ENCODE measurements at places on chromosomes 3 and 15. TPM values are rescaled to one million over a fixed set of nuclear protein-coding genes. Genes with fewer than 3 reads are reported as not detected.

Gene FANCD2OS
- polyA plus RNA-seq = not detected

Gene CCR3
- polyA plus RNA-seq = not detected

Gene GRAMD2A
- 1.2 TPM for polyA plus RNA-seq

Gene THPO
- 1.3 TPM for polyA plus RNA-seq

Gene SNRK
- polyA plus RNA-seq = 37.3 TPM

Gene LMCD1
- 188 TPM for polyA plus RNA-seq

Gene LMLN
- 2.8 TPM for polyA plus RNA-seq

Gene KLHL40
- 92.5 TPM for polyA plus RNA-seq

Gene FAM107A
- polyA plus RNA-seq = 2.1 TPM

Gene CCR8
- not detected for polyA plus RNA-seq

- no peak for DNase-seq
These were observed 674.7 kb downstream of the MECOM start for GRCh38 chr3:168988853-168989252.

DNA sequence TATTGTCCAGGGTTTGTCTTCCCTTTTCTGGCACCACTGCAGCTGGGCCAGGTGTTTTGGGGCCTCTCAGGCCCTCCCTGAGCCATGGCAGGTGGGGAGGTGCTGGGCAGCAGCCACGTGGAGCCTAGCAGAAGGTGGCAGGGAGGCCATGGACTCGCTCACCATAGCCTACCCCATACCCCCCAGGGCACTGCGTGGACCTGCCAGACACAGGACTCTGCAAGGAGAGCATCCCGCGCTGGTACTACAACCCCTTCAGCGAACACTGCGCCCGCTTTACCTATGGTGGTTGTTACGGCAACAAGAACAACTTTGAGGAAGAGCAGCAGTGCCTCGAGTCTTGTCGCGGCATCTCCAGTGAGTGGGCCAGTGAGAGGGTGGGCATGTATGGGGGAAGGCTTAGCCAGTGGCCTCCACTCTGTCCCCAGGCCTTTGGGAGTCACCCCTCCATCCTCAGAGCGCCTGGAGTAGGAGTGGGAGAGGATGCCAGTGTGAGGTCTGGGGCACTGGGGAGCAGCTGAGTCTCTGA lies 11.9 kb downstream of the SPINT1 start:
- no peak for DNase-seq

GRCh38 chr3:190004656-190005055 lies 116.0 kb downstream of the P3H2 start:
- no peak for DNase-seq

DNA sequence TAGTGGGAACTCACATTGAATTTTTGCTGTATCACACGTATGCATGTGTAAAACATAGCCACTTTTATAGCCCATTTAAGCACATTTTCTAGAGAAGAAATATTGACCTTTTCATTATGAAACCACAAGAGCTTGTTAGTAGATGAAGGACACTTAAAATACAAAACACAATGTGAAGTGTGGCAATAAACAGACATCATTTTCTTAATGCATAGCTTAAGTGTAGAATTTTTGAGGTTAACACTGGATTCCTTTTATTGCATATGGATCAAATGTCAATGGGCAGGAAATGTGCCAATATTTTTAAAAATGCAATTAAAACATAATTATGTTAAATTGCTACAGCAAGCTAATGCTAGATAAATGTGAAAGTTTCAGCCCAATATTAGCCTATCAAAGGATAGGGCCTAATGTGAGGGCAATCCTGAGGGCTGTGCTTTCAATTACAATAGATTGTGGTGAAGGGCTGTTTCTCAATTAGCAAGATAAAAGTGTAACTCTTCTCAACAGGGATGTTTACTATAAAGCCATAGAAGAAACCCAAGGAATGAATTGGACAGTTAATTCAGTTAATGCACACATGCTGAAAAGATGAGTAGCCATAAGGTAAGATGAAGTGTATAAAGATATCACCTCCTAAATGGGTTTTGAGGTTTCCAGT lies 489.0 kb upstream of the CDIN1 start:
- DNase-seq = no peak

DNA sequence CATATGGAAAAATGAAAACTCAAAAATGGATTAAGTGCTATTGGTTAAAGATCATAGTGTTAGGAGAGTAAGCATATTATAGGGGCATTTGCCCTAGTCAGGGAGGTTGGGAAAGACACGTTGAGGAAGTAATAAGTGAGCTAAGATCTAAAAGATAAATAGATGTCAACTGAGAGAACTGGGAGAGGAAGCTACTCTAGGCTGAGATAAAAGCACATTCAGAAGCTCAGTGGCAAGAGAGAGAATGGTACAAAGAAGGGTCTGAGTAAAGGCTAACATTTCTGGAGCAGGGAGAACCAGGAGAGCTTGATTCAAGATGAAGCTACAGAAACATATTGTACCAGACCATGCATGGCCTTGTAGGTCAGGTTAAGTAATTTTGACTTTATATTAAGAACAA lies 63.9 kb downstream of the TRPC1 start:
- no peak for DNase-seq

- no peak for DNase-seq
These were observed 200.8 kb upstream of the STRIT1 start for GRCh38 chr3:155494332-155494731.

- no peak for DNase-seq
These were observed 362.1 kb upstream of the ARRDC4 start for GRCh38 chr15:97598353-97598798.

- DNase-seq = no peak
These were observed 549.8 kb downstream of the UNC13C start for GRCh38 chr15:54528021-54528420.

- DNase-seq = peak; percentile 83
These were observed 17.2 kb downstream of the TNFAIP8L3 start for GRCh38 chr15:51077221-51078153.

DNA sequence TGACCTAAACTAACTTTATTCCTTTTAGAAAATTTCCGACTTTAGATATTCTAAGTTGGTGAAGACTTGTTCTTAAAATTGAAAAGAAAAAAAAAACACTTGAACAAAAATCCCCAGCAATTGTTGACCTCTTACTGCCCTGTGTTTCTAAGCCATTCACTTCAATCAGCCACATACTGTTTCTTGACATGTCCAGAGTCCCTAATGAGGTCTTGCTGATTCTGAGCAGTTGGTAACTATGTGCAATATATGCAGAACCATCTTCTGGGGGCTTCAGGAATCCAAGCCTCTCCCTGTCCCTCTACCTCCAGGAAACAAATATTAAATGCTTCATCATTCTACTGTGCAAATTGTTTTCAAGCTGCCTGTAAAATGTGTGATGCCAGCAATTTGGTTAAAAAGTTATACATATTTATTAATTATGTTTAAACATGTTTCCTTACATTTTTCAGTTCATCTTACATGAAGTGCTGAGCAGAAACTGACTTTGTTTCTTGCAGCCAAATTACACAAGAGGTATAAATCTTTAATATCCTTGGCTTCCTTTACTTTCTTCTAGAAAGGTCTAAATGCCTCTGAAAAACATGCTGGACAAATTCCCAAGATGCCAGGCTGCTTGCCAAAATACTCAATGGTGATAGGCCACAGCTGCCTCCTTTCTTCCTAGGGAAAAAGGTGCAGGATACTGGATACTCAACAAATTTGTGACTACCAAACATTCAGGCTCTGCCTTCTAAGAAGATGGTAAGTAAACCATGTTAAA lies 19.8 kb upstream of the GYG1 start:
- DNase-seq = no peak

DNA sequence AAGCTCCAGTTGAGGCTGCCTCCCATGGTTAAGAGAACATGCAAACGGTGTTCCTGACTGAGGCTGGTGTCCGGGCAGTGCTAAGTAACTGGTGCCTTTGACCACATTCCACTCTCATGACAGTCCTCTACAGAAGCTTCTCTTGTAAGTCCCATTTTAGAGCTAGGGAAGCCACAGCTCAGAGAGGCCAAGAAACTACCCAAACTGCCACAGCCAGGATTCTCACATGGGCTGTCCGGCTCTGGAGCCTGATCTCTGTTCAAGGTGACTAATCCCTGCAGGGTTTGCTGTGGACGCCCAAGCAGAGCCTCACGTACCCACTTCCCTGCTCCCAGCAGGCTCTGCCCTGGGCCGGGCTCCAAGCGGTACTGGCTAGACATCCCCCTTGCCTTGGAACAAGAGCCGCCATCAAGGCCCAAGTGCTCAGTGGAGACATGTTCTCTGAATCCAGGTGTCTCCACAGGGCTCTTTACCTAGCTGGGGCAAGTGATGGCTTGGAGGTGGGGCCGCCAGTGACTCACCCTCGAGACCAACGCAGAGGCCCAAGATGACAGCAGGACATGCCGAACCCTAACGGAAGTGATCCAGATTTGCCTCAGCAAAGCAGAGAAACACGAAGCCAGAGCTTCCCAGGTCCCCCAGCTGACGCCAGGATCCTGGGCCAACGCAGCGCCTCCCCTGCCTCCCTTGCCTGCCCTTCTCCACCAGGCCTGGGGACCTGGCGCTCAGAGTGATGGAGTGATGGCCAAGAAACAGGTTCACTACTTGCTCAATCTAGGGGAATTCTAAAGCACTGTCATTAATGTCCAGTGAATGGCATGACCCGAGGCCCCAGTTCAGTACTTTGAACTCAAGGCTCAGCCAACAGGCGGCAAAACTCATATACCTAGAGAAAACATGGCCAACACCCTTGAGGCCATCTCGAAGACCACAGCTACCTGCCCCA lies 24.4 kb downstream of the KLHL25 start:
- DNase-seq = no peak

- DNase-seq = peak; percentile 80
These were observed 28.4 kb downstream of the P3H2 start for GRCh38 chr3:190092250-190092649.

DNA sequence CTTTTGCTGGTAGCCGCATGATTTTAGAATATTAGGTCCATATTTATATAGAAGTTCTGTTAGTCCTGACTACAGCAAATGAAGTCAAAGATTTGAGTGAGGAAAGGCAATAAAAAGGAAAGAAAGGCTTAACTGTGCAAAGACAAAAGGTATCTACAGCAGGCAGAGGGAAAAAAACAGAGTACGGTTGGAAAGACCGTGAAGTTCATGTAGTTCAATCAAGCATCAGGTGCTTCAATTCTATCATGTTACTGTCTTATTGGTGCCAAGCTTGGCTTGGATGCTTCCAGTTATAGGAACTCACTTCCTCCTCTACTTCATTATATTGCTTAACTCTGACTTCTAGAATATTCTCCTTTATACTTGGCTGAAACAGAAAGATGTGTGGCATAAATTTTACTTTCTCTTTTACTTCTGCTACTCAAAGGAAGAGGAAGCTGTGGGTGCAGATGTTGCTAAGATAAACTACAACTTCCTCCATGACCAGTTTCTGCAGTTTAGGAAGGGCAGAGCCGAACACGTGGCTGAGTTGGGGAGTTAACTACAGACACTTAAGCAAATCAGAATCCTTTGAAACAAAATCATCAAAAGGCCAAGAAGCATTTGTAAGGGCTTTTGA lies 72.6 kb upstream of the ZBED2 start:
- DNase-seq = peak; percentile 28

DNA sequence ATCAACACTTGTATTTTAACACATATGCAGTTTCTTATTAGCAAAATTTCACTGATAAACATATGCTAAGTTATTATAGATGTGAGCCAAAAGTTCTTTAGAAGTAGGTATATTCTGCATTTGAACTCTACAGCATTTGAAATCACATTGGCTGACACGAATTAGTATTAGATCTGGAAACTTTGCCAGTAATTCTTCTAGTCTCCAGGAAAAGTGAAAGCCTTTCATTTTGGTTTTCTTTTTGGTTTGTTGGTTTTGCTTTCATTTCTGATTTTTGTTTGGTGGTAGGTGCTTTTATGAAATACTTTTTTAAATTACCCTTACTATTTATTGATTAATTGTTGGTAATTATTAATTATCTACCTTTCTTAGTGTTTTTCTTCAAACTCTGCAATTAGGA lies 72.9 kb downstream of the RBMS3 start:
- no peak for DNase-seq

DNA sequence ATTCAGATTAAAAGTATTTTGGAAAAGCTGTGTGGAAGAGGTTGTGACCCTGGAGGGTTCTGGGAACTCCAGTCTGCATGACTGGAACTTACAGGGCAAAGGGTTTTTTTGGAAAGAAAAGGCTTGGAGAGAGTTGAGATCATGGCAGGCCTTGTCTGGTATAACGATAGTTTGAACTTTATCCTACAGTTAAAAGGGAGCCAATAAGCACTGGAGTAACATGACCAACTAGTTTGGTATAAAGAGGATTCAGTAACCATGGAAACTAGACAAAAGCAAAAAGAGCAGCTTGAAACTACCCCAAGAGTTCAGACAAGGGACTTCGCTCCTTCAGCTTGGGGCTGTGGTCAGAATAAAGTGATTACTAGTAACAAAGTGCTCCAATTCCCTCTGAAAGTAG lies 151.2 kb upstream of the TMCO5A start:
- no peak for DNase-seq

- no peak for DNase-seq
These were observed 17.5 kb downstream of the SLC12A8 start for GRCh38 chr3:125194849-125195601.

DNA sequence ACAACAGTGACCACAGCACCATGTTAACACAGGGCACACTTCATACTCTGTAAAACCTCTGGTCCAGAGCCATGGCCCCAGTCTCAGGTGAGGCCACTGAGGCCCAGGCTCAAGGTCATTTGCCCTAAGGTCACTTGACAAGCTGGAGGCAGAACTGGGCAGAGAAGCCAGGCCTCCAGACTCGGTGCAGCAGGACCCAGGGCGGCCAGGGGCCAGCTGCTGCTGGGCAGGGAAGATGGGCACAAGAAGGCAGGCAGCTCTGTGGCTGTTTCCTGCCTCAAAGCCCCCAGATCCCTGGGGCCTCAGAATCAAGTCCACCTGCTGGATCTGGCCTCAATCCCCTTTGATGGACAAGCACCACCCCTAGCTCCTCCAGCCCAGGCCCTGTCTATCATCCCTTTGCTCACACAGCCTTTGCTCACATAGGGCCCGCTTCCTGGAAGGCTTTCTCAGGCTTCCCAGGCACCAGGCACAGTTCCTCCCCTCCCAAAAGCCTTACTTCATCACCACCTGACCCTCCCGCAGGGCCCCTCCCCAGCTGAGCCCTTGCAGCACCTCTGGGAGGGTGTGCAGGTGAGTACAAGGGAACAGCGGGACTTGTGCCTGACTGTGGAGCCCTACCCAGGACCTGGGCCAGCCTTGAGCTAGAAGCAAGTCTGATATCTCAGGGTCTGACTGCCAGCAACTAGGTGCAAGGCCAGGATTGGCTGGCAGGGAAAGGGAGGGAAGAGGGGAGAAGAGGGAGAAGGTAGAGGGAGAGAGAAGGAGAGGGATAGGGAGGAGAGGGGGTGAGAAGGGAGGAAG lies 38.0 kb upstream of the LINGO1 start:
- DNase-seq = no peak

GRCh38 chr3:187920030-187920429 lies 174.8 kb upstream of the BCL6 start:
- no peak for DNase-seq

- peak; percentile 63 for DNase-seq
These were observed 1089.8 kb downstream of the ROBO2 start for GRCh38 chr3:78129707-78130106.

GRCh38 chr3:4680871-4681300 lies 187.7 kb downstream of the ITPR1 start:
- no peak for DNase-seq

- peak; percentile 9 for DNase-seq
These were observed 247.2 kb downstream of the SHQ1 start for GRCh38 chr3:72601060-72601459.

All from muscle of back (tissue), 13 donors.